ENCODE measurements at places on chromosomes 12 and 14.

DNA sequence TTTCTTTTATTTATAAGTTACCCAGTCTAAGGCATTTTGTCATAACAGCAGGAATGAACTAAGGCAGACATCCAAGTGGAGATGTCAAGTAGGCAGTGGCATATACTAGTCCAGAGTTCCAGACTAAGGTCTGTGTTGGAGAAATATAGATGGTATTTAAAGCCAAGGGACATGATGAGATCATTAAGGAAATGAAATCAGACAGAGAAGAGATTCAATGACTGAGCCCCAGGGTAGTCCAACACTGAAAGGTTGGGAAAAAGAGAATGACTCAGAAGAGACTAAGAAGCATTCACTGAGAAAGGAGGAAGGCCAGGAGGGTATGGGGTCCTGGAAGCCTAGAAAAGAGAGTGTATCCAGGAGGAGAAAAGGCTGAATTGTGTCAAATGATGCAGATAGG, 442.2 kb upstream of the CCDC196 start:
- DNase-seq, result no peak

DNA sequence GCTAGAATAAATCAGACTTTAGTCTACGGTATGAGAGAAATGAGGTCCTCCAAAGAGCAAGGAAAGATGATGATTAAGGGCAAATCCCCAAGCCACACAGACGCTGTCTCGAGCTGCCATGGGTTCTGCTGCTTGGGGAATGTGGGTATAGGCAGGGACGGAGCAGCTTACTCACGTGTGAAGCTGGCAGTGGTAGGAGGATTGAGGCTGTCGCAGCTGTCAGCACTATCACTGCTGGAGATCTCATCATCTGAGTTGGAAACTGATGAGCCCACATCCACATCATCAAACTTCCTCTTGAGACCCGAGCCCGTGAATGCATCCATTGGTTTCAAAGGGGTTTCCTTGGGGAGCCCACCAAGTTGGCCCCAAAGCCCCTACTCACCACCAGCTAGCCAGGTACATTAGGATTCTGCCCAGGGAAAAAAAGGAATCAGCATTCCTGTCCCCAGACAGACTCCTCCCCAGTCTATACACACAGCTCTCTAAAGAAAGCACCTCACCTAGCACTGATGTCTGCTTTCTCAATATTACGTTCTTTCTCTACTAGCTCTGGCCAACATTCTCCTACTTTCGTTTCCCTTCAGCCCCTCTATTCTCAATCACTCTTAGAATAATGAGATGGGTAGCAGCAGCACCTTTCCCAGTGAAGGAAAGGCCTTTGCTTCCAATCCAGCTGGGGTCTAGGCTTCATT, 7.0 kb downstream of the CSRNP2 start:
- no peak for DNase-seq

DNA sequence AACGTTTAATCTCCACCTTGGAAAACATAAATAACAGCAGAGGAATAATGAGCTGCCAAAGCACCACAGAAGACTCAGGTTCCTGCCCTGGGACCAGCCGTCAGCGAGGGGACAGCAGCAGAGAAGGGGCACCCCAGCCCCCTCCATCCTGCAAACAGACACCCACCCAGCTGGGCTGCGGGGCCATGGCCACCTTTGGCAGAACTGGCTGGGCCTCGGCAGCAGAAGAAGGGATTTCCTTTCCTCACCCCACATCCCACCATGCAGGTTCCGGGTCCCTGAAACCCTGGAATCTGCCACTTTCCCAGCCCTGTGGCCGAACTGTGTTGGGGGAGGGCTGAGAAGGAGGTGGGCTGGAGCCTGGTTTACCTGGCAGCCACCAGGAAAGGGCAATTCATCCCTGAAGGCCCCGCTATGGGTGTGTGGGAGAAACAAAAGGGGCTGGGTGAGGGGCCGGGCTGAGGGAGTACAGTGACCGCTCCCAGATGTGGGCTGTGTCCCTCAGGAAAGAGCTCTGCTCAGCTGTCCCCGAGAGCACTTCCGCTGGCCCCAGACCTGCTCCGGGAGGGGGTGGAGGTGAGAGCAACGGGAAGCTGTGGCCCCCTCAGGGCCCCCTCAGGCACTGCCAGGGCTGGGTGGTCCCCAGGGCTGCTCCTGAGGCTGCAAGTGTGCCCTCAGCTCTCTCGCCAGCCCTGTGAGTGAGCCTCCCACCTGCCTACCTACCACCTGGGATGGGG, 3.8 kb downstream of the PGF start:
- no peak for DNase-seq

DNA sequence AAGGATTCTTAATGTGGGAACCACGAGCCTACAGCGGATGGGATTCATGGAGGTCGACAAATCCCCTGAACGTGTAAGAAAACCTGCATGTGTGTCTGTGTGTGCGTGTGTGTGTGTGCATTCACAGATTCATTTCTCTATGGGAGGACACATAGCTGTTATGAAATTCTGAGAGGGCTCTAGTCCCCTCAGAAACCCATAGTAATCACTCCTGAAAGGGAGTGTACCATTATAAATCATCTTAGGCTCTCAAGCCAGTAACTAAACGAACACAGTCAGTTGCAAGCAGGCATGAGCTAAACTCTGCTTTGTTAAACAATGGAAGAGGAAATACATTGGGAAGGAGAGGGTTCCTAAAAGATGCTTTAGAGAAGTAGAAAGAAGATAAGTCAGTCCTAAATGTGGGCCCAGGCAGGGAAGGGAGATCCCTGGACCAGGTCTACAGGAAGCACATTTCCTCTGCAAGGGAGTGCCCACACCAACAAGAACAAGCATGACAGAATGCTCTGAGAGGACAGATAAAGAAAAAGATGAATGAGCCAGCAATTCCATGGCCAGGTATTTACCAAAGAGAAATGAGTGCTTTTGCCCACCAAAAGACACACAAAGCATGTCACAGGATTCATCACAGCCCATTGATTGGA, 91.3 kb downstream of the ITPR2 start:
- DNase-seq, result no peak

GRCh38 chr14:91230397-91231035, 14.0 kb downstream of the GPR68 start:
- DNase-seq, result no peak

DNA sequence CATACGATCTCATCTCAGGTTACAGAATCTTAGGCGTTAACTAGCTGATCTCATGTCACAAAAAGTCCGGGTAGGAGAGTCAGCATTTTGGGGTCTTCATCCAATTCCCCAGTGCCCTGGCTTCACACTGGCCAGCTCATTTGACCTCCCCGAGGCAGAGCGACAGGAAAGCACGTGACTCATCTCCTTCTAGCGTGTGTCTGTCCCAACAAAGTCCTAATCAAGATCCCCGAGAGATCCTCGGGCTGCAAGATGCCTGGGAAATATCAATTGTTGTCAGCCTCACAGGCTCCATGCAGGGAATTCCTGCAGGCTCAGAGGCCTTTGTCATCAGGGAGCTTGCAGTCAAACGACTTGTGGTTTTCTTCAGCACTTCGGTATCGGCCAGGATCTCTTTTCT, 57.5 kb downstream of the ZNF664 start:
- no peak for DNase-seq

Data from T follicular helper cell (primary cell).